ENCODE measurements at places on chromosomes 5 and 9.

- DNase-seq = no peak
Measured at GRCh38 chr9:109518621-109519335, 20.7 kb upstream of the PTPN3 start.

- DNase-seq = peak; percentile 32
Measured at GRCh38 chr9:80885894-80886293, 803.5 kb downstream of the TLE1 start.

DNA sequence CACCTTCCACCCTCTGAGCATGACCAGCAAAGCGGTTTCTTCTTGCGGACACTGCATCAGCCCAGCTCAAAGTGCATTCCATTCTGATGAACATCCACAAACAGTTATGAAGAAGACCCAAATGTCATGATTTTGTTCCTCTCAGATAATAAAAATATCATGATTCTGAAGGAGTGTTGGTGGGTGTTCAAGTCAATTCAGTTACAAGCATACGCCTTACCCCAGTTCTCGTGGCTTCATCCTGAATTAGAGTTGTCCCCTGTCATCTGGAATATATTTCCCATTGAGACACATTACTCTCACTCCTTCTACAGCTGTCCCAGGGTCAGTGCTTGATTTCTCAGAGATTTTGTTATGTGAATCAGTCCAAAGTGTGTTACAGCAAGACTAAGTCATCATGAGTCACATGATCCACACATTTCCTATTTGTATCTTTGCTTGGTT, 325.4 kb downstream of the RFX3 start:
- DNase-seq = peak; percentile 80

- no peak for DNase-seq
Measured at GRCh38 chr5:80067531-80068245, 32.5 kb downstream of the THBS4 start.

DNA sequence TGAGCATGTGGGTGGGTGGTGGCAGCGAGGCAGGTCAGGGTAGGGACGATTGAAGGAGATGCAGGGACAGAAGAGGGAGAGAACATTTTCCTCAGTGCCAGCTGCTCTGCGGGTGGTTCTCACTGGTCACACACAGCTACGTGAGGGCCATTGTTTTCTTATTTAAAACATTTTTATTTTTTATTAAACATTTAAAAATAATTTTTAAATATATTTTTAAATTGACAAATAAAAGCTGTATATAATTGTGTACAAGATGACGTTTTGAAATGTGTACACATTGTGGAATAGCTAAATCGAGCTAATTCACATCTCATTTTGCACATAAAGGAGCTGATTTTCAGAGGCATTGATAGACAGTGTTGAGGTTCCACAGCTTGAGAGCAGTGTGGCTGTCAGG, 14.0 kb downstream of the FAM240B start:
- DNase-seq = no peak

GRCh38 chr5:65668696-65669095, 43.9 kb downstream of the SHLD3 start:
- DNase-seq = no peak

DNA sequence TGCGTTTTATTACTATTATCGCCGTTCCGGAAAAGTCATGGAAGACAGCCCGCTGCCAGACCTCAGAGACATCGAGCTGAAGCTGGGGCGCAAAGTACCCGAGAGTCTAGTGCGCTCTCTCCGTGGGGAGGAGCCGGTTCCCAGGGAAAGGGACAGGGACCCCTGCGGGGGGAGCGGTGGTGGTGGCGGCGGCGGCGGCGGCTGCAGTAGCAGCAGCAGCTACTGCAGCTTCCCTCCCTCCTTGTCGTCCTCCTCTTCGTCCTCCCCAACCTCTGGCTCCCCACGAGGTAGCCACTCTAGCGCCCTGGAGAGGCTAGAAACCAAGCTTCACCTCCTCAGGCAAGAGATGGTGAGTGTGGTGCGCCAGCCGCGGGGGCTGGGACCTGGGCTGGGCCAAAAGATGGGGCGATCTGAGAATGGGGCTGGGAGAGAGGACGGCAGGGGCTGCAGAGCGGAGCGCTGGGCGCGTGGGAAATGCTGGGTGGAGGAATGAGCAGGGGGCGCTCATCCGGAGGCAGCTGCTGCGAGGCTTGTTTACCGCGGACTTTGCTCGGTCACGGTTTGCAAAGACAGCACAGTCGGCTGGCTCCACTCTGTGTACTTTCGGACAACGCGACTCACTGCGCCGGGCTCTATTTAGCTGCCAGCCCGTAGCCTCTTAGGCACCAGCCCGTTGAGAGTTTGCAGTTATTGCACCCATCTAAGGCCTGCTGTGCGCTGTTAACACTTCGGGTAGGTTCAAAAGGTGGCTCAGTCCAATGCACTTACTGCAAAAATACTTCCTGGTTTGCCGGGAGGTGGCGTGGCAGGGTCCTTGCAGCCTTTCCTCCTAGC, 1.1 kb downstream of the LURAP1L start:
- no peak for DNase-seq

DNA sequence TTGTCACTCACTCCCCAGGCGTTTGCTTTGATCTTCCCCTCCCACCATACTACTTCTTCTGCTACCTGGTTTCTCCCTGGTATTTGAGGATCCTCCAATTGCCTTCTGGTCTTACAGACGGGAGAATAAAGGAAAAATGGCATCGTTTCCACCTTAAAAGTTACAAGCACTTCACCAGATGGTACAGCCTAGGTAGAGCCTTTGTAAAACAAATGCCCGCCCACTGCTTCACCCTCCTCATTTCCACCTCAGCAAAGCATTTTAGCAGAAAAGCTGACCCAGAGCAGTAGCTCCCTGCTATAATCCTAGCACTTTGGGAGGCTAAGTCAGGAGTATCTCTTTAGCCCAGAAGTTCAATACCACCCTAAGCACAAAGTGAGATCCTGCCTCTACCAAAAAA, 5.1 kb upstream of the ANXA2R start:
- DNase-seq = no peak

GRCh38 chr5:159515909-159516415, 185.7 kb upstream of the IL12B start:
- peak; percentile 52 for DNase-seq

GRCh38 chr5:160023007-160023907, 14.3 kb downstream of the TTC1 start:
- DNase-seq = no peak

GRCh38 chr9:88590558-88591146, 55.7 kb downstream of the NXNL2 start:
- no peak for DNase-seq

DNA sequence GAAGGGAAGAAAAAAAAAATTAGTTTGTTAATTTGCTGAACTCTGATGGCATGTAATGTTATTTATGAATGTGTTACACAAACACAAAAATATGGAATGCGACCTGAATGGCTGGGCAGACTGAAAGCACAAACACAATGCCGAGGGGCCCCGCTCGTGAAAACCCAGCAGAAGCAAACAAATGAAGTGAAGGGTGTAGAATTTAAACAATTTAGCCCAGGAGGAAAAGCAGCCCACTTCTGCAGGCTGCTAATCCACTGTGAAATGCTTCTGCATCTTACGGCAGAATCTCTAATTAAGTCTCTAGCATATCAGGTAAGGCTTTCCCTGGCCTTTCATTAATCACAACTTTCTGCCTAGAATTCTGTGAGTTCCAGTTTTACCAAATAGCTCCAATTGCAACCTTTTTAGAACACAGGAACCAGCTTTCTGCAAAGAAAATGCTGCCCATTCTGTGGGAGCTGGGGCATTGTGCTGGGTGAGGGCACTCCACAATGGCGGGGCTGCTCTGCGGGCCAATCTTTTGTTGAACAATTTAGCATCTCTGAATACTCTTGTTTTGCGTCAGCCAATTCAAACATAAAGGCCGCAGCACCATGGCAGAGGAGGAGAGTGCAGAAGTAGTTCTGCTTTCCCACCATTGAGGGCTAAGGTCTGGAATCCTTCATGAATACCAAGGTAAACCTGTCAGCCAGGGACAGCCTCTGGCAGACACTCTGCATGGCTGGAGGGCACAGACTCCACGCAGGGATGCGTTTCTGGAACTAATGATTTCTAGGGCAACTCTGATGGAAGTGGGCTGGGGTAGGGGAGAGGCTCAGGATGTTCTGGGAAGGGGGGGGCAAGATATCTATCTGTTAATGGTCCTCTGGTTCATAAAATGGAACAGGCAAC, 66.4 kb downstream of the PTCH1 start:
- DNase-seq = no peak

GRCh38 chr9:93679536-93680442, 103.4 kb downstream of the PHF2 start:
- no peak for DNase-seq

DNA sequence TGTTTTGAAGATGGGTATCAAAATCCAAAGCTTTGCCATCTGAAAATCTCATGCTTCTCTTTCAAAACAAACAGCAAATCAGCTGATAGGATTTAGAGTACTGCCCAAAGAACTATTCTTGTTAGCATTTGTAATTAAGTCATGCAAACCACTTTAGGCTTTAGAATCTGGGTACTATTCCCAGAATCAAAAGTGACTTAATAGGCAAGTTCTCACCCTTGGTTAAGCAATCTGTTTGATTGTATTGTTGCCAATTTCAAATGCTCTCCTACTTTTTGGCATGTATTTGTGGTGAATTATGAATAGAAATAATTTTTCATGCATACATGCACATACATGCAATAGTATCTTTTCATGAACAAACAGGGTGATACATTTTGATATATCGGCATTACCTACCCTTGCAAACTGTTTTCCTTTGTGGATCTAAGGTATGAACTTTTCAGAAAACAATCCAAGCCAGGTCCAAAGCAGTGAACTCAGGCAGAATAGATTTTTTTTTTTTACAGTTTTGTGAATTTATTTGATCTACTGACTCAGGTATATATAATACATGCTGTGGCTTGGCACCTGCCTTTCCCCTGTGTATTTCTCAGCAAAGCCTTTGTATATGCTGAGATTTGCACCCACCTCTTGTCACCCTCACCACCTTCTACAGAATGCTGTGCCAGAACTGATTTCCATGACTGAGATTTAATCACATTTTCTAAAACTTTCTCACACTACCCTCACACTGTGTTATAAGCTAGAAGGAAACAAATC, 9.0 kb downstream of the IL33 start:
- DNase-seq = no peak

DNA sequence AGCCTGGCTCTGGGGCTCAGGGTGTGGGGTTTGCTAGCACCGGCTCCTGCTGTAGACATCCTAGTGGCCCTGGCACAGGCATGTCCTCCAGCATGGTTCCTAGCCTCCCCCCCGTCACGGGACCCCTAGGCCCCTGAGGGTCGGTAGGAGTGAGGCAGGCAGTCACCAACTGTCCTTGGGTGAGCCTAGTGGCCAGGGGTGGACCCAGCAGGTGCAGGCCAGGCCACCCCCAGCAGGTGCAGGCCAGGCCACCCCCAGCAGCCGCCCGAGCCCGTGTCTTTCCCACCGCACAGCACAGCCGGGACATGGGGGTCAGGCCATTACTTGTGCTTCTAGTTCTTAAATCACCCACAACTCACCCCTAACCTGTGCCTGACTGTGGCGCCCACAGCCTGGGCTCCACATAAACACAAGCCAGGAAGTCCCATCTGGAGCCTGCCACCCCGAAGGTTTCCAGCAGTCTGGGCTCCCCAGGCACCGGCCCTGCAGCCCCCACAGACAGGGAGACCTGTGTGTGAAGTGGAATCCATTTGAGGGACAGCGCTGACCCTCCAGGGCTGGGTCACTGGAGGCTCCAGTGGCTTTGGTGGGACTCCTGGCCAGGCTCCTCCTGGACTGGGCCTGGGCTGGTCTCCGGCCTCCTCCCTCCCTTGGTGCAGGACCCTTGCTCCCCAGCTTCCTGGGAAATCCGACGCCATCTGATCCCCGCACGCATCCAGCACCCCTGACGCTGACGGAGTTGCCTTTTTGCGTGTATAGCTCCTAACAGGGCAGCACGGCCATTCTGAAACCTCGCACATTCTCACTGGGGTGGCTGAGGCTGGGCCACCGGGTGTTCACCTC, 114.1 kb upstream of the LPCAT1 start:
- DNase-seq = no peak

- peak; percentile 19 for DNase-seq
Measured at GRCh38 chr5:138109463-138110265, 25.8 kb downstream of the WNT8A start.

- no peak for DNase-seq
Measured at GRCh38 chr5:150253416-150254208, 36.0 kb downstream of the CAMK2A start.

DNA sequence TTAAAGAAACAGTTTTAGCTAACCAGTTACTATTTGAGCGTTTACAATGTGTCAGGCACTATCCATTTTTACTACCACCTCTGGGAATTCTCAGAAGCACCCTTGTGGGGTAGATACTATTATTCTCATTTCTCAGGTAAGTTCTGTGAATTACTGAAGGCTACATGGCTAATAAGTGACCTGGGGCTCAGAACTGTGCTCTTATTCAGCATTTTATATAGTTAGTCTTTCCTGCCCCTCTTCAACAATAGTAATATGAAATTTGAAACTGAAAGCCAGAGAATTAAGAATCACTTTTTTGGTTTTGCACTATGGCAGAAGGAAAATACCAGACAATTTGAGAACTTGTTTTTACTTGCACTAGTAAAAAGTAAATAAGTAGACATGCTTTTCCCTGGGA, 11.8 kb downstream of the ELL2 start:
- DNase-seq = no peak

DNA sequence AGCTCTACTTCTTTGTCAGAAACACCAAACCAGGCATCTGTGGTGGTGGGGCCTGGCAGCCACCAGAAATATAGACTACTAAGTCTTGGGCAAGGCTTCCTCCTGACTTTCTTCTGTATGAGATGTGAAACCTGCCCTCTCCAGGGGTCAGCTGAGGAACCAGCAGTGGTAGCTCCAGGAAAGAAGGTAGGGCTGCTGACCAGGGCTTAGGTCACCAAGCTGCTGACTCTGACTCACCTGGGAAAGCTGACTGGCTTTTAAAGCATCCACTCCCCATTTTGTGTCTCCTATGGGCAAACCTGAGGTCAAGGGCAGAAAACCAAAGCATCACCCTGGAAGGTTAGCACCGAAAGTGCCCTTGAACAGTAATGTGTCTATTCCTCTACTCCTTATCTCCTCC, 10.4 kb upstream of the SH3TC2 start:
- DNase-seq = peak; percentile 20

DNA sequence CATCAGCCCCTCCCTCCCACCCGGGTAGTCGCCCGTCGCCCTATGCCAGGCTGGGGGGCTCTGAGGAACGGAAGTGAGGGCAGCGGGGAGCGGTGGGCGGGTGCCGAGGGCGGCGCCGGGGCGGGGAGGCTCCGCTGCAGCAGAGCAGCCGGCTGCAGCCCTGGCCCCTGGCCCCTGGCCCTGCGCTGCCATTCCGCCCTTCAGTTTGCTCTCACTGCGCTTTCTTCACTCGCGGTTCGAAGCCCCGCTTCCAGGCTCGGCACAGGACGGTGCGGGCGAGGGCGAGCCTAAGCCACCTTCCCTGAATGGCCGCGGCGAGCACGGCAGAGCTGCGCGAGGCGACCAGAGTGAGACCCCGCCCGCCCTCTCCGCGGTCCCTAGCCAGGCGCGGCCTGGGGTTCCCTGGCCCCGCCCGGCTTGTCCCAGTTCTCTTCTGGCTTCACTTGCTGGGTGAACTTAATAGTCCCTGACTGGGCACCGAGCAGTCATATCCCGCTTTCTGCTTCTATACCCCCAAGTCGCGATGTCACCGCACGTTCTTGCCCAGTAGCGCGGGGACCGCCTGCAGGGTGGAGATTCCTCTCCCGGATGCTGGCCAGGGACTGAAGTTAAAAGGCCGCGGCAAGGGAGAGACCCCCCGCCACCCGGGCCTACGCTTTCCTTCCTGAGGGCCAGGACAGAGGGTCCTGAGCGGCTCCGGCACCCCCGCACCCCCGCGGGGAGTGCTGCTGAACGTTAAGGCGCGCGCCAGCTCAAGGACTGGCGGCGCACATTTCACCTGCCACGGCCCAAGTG, 623 bp upstream of the TRIM36 start:
- DNase-seq = no peak
